ENCODE measurements at places on chromosomes 4 and X. TPM values are rescaled to one million over a fixed set of nuclear protein-coding genes. Genes with fewer than 3 reads are reported as not detected.

- no peak for DNase-seq
Observed at GRCh38 chr4:82705928-82706300, 92.7 kb downstream of the SCD5 start.

DNA sequence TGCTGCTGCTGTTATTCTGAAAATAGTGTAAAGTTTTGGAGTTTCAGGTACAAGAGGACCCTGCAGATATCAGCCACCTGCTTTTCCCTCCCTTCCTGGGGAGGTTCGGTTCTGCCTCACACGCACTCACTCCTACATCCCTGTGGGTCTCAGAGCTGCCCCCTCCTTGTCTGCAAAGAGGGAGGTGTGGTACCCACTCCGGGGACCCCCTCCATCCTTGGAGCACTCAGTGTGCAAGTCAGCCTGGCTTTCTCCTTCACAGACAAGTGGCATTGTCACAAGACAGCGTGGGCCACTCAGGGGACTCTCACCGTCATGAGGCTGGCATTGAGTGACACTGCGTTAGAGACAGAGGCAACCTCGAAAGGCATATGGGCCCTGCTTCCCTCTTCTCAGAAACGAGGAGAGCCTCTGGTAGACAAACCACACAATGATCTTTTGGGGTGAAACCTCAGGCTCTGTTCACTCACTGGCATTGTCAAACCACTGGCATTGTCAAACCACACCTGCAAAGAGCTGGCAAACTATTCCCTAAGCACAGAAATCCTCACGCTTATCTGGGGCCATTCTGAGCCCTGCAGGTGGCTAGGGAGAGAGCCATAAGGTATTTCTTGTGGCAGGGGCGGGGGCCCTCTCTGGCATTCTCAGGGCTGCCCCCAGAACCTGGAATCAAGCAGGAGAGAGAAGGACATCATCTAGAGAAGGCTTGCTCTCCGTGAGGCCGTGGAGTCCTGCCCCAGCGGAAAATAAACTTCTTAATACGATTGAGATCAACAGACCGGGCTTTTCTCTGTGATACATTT lies 285.0 kb downstream of the SHOX start:
- DNase-seq, result no peak

DNA sequence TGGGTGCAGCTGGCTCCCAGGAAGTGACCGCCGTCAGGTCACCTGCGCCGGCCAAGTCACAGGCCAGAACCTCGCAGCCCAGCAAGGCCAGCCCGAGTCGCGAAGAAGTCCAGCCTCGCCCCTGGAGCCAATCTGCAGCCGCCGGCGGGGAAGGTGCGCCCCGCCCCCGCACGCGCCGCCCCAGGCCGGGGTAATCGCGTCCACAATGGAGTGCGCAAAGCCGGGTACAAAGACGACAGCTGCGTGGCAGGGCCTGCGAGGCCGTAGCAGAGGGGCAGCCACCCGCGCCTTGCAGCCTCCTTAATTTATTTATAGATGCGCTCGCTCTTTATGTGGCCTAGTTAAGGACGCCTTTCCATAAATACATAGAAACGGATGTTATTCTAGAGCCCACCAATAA lies 139.4 kb upstream of the CPEB2 start:
- DNase-seq, result no peak

- peak; percentile 56 for DNase-seq
Observed at GRCh38 chrX:40155589-40156469, 58.1 kb upstream of the BCOR start.

The GABRE gene
- total RNA-seq, result 85.0 TPM

The TFE3 gene
- total RNA-seq, result 59.5 TPM

GRCh38 chr4:169009286-169010124 lies 550 bp downstream of the CBR4 start:
- DNase-seq, result peak; percentile 62

GRCh38 chr4:64799751-64800150 lies 390.5 kb upstream of the TECRL start:
- peak; percentile 12 for DNase-seq

- no peak for DNase-seq
Observed at GRCh38 chrX:152950786-152951185, 43.1 kb downstream of the PNMA5 start.

- no peak for DNase-seq
Observed at GRCh38 chrX:17697191-17697590, 40.1 kb upstream of the SCML1 start.

The RAB9A gene
- 32.2 TPM for total RNA-seq

The FAAH2 gene
- 5.1 TPM for total RNA-seq

GRCh38 chr4:20408611-20409010 lies 156.9 kb downstream of the SLIT2 start:
- DNase-seq, result no peak

GRCh38 chrX:44904542-44905115 lies 31.6 kb downstream of the KDM6A start:
- no peak for DNase-seq

The S100G gene
- not detected for total RNA-seq

The CSAG2 gene
- total RNA-seq, result not detected

- DNase-seq, result no peak
Observed at GRCh38 chr4:8040607-8041006, 100.9 kb upstream of the AFAP1 start.

GRCh38 chr4:77817304-77818072 lies 1.7 kb downstream of the CNOT6L start:
- DNase-seq, result peak; percentile 26

GRCh38 chrX:74535408-74536151 lies 78.8 kb downstream of the RLIM start:
- DNase-seq, result peak; percentile 73

The TEX13B gene
- not detected for total RNA-seq

GRCh38 chrX:139815771-139816170 lies 107.8 kb upstream of the MCF2 start:
- DNase-seq, result no peak

GRCh38 chr4:125719987-125720386 lies 405.2 kb downstream of the FAT4 start:
- DNase-seq, result no peak

The RBMXL3 gene
- total RNA-seq, result not detected

- DNase-seq, result no peak
Observed at GRCh38 chr4:68249434-68249833, 3.9 kb upstream of the TMPRSS11B start.

All from mucosa of gallbladder (tissue), 1 donor.